ENCODE measurements at places on chromosomes 3 and 15. TPM values are rescaled to one million over a fixed set of nuclear protein-coding genes. Genes with fewer than 3 reads are reported as not detected.

The LRRN1 gene
- 57.9 TPM for total RNA-seq

The CFAP91 gene
- 11.9 TPM for total RNA-seq

The DAPK2 gene
- total RNA-seq: 9.7 TPM

The CLCN2 gene
- 16.5 TPM for total RNA-seq

The THAP10 gene
- total RNA-seq: 8.0 TPM

DNA sequence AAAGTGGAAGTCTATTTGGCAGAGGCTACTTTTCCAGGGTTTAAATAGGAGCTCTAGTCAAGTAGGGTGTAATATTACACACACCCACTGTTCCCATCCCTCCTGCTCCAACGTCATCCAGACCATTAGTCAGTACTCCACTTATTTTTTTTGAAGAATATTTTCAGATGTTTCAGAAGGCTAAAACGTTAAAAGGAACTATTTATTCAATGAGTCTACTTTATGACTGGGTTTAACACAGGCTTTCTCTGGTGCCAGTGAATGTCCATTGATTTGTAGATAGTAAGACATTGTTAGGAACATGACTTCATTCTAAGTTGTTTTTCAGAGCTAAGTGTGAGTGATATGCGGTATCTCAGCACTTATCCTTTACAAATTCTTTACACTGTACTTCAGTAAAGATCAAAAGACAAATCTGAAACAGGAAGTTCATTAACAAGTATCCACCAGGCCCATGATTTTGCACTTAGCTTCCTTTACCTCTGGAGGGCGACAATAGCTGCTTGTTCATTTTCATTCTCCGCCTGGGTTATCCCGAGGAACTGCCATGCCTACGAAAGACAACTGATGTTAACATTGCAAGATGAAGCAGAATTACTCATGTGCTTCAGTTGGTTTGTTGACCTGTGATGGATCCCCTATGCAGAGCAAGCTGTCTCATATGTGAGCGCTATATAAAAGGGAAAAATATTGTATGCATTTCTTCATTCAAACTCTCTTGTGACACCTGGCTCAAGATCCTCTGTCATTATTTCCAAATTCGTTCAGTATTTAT lies 158.7 kb downstream of the USP13 start:
- peak; percentile 74 for DNase-seq

GRCh38 chr3:39147711-39148434 lies 5.5 kb downstream of the CSRNP1 start:
- no peak for DNase-seq

GRCh38 chr15:71472566-71472965 lies 337.8 kb upstream of the NR2E3 start:
- DNase-seq: no peak

- no peak for DNase-seq
Observed at GRCh38 chr15:85545185-85545584, 164.8 kb downstream of the AKAP13 start.

DNA sequence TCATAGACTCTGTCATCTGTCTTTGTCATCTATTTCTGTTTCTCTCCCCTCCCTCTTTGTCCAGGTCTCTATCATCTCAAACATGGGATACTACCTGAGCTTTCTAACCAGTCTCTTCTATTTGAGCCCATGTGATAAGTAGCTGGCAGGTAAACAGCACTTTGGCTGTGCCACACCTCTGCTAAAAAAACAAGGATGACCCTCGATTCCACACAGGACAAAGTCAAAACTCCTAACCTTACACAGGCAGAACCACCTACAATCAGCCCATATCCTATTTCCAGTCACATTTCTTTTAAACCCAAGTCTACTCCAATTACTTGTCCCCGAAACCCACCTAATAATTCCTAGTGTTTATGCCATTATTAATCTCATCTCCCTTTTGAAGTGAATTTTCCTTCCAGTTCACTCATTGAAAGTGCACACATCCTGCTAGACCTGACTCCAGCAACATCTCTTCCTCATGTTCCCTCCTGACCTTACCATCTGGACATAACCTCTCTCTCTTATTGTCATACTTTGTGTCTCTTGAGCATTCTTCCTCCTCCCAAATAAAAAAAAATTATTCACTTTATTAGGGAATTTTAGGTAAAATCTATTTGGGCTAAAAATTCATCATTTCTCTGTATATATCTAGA lies 256.1 kb upstream of the ONECUT1 start:
- no peak for DNase-seq

DNA sequence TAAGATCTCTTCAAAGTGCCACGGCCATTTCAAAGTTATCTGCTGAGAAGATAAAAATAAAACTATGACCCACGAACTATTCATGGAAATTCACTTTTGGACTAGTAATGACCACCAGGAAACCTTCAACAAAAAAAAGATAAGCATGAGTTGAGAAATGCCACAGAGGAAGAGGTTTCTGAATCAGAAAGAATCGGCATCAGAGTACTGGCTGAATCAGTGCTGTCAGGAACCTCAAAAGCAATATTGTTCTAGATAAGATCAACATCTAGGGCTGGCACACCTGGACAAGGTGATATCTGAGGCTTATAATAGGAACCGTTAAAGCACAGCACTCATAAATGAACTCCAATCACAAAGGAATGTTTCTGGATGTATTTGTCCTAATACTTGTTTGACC lies 72.7 kb downstream of the PEAK1 start:
- no peak for DNase-seq

GRCh38 chr15:29924750-29925149 lies 102.5 kb upstream of the TJP1 start:
- peak; percentile 88 for DNase-seq

- DNase-seq: no peak
Observed at GRCh38 chr3:43214616-43215015, 71.7 kb upstream of the SNRK start.
